ENCODE measurements at places on chromosomes 1 and 21. TPM values are rescaled to one million over a fixed set of nuclear protein-coding genes. Genes with fewer than 3 reads are reported as not detected.

The DDX59 gene
- 16.5 TPM for total RNA-seq

The LHX8 gene
- total RNA-seq = 20.5 TPM

The EVA1C gene
- 19.6 TPM for total RNA-seq

The WDR64 gene
- 0.24 TPM for total RNA-seq

The LRRC3 gene
- 3.0 TPM for total RNA-seq

The PAPPA2 gene
- total RNA-seq = 1.2 TPM

The KCNK1 gene
- 0.09 TPM for total RNA-seq

The KCNE2 gene
- total RNA-seq = not detected

The CLCA1 gene
- total RNA-seq = not detected

The C1orf141 gene
- not detected for total RNA-seq

The TMEM201 gene
- total RNA-seq = 8.7 TPM
